SJSA1 (cell line): ENCODE measurements at places on chromosomes 2 and 18. TPM values are rescaled to one million over a fixed set of nuclear protein-coding genes. Genes with fewer than 3 reads are reported as not detected.

- no peak for DNase-seq
Observed at GRCh38 chr18:13323186-13323585, 104.6 kb downstream of the LDLRAD4 start.

GRCh38 chr18:59140302-59140885, 710 bp downstream of the SEC11C start:
- no peak for DNase-seq

DNA sequence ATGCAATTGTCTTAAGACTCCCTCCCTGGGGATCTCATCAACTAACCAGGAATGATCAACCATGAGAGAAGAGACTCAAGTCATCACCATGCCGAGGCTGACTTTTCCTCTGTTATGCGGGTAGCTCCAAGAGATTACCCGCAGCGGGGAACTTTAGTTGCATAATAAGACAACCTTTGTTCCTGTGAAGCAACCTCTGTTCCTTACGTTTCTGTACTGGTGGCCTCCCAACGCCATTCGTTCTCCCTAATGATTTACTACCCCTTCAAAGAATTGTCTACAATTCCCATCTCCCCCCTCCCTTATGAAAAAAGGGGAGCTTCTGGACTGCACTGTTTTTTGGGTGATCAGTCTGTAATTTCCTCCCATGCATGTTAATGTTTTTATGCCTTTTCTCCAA, 66.1 kb upstream of the LRPPRC start:
- DNase-seq = no peak

- DNase-seq = no peak
Observed at GRCh38 chr2:194465641-194466040, 1191.4 kb upstream of the SLC39A10 start.

DNA sequence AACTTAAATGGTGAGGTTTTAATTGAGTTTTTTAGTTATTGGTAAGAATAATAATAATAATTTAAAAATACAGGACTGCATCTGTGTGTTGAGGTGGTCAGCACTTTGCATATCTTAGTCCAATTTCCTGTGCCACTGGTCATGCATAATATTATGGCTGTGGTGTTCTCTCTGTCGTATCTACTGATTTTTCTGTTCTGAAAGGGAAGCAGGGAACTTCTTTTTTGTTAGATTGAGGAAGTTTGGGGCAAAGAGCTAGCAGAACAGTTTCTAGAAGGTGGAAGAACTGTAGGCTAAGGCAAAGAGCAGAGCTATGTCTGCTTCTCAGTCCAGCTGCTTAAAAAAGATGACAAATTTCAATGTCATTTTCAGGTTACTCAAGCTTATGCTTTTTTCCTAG, 74.3 kb downstream of the XRCC5 start:
- no peak for DNase-seq

GRCh38 chr2:215723631-215724011, 287.8 kb upstream of the FN1 start:
- DNase-seq = no peak

GRCh38 chr2:65957886-65958285, 477.0 kb upstream of the MEIS1 start:
- no peak for DNase-seq

- no peak for DNase-seq
Observed at GRCh38 chr18:31156821-31157763, 5.6 kb downstream of the DSC1 start.

GRCh38 chr2:168216351-168217005, 30.9 kb downstream of the STK39 start:
- peak; percentile 13 for DNase-seq

STK11IP gene
- 11.7 and 29.2 TPM in 2 replicates for total RNA-seq

GRCh38 chr2:134690629-134691215, 28.1 kb downstream of the TMEM163 start:
- DNase-seq = no peak

DNA sequence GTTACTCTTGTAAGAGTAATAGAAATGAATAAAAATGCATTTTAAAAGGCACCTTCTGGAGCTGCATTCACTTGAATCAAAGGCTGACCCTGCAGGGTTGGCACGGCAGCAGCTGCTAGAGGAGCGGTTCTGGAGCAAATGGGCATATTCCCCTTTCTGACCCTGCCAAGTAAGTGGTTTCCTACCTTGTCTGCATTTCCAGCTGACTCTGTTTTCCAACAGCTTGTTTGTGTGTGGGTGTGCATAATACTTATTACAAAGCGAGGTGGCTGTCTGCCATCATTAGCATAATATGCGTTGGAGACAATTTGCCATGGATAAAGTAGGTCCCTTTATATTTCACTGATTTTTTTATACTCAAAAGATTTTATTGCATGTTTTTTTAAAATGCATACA, 21.3 kb upstream of the TTN start:
- DNase-seq = no peak

GRCh38 chr2:77977471-77978063, 455.4 kb upstream of the LRRTM4 start:
- DNase-seq = no peak

NEU2 gene
- total RNA-seq = not detected in 2 replicates

DNA sequence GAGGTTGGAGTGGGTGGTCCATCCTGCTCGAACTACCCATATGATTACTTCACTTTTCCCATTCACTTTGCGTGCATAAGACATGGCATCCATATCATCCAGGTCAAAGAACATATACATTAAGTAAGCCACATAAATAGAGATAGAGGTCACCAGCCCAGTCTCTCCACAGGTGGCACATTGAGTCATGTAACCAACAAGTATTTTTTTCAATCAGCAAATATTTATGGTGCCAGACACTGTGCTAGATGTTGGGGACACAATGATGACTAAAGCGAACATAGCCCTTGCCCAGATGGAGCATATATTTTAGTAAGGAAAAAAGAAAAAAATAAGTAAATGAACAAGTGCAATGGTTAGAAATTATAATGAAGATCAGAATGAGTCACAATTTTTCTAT, 83.6 kb upstream of the LCLAT1 start:
- DNase-seq = no peak

DNA sequence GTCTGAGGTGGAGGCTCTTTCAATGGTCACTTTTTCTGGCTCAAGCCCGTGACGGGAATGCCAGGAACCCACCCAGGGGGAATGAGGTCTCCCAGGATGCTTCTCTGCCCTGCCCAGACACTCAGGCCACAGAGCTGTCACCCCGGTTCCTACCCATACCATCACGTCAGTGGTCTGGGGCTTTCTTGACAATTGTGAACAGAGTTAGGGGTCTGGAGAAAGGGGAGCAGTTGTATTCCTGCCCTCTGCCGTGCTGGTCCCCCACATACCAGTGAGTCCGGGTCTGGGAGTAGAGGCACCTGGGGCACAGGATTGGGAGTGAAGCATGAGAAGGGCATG, 97.2 kb downstream of the B3GNT2 start:
- no peak for DNase-seq

GRCh38 chr2:10254373-10255188, 48.1 kb upstream of the HPCAL1 start:
- no peak for DNase-seq

GRCh38 chr2:198232281-198232680, 427.9 kb downstream of the PLCL1 start:
- no peak for DNase-seq

- DNase-seq = no peak
Observed at GRCh38 chr2:53452957-53453748, 314.5 kb upstream of the CHAC2 start.

- DNase-seq = no peak
Observed at GRCh38 chr2:223508372-223508771, 93.8 kb downstream of the SCG2 start.
